ENCODE measurements at places on chromosomes 2 and 18. TPM values are rescaled to one million over a fixed set of nuclear protein-coding genes. Genes with fewer than 3 reads are reported as not detected.
A peak's percentile ranks its signal among the peaks of the same experiment; 100 is the strongest.

DNA sequence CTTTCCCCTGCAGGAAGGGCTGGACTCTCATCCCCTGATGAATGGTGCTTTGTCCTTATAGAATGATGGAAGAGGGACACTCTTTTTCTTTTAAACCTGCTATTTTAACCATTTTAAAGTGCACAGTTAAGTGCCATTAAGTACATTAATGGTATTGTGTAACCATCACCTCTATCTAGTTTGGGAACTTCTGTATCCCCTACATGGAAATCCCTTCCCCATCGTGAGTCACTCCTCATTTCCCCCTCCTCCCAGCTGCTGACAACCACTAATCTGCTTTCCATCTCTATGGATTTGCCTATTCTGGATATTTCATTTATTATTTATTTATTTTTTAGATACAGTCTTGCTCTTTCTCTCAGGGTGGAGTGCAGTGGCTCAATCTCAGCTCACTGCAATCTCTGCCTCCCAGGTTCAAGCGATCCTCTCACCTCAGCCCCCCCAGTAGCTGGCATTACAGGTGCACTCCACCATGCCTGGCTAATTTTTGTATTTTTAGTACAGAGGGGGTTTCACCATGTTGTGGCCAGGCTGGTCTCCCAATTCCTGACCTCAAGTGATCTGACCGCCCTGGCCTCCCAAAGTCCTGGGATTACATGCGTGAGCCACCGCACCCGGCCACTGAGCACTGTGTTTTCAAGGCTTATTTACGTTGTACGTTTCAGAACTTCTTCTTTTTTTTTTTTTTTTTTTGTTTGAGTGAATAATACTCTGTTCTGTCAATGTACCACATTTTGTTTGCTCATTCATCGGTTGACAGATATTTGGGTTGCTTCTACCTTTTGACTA lies 15.8 kb downstream of the DGKD start:
- H3K4me1 ChIP-seq, result no peaks in the 10 kb centered on the region
- H3K27ac ChIP-seq, result no peak overlapping the region
- H3K36me3 ChIP-seq, result no peaks in the 10 kb centered on the region

DNA sequence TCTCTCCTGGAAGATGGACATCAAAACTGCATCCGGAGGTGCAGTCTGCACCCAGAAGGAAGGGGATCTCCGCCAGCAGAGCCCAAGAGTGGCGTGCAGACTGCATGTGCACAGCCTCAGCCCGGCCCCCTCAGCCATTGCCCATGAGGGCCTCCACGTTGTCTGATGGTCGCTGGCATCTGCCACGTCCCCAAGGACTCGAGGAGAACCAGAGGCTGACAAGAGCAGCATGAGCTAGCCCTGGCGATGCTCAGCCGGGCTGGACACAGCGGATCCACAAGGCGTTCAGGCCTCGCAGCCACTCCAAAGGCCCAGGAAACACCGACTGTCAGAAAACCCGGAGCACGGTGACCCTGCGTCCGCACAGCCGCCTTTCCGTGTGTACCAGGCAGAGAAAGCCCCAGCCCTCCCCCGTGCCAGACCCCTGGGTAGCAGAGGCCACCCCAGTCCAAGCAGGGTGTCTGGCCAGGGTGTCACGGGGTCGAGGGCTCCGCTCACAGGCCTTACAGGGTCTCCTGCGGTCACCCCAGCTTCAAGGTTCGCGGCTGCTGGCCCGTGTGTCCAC lies 48.3 kb downstream of the SLC66A2 start:
- H3K27ac ChIP-seq, result no peak overlapping the region
- peaks cover 26% of the 10 kb centered on the region for H3K36me3 ChIP-seq
- H3K27me3 ChIP-seq, result peaks cover under 1% of the 10 kb centered on the region
- H3K4me3 ChIP-seq, result no peak overlapping the region
- DNase-seq, result no peak

- DNase-seq, result no peak
- H3K36me3 ChIP-seq, result no peaks in the 10 kb centered on the region
- H3K4me3 ChIP-seq, result no peak overlapping the region
- H3K27me3 ChIP-seq, result peaks cover 3% of the 10 kb centered on the region
- H3K27ac ChIP-seq, result no peak overlapping the region
Observed at GRCh38 chr2:108315444-108315934, 26.8 kb downstream of the SULT1C2 start.

GRCh38 chr2:26008095-26008494 lies 25.8 kb upstream of the RAB10 start:
- H3K36me3 ChIP-seq, result peaks cover 4% of the 10 kb centered on the region
- no peak overlapping the region for H3K27ac ChIP-seq
- H3K27me3 ChIP-seq, result peaks cover 1% of the 10 kb centered on the region

- DNase-seq, result peak; percentile 12
- no peaks in the 10 kb centered on the region for H3K4me1 ChIP-seq
- H3K36me3 ChIP-seq, result peaks cover 6% of the 10 kb centered on the region
- peaks cover 18% of the 10 kb centered on the region for H3K27me3 ChIP-seq
Observed at GRCh38 chr2:111634995-111635538, 248.9 kb downstream of the ANAPC1 start.

DNA sequence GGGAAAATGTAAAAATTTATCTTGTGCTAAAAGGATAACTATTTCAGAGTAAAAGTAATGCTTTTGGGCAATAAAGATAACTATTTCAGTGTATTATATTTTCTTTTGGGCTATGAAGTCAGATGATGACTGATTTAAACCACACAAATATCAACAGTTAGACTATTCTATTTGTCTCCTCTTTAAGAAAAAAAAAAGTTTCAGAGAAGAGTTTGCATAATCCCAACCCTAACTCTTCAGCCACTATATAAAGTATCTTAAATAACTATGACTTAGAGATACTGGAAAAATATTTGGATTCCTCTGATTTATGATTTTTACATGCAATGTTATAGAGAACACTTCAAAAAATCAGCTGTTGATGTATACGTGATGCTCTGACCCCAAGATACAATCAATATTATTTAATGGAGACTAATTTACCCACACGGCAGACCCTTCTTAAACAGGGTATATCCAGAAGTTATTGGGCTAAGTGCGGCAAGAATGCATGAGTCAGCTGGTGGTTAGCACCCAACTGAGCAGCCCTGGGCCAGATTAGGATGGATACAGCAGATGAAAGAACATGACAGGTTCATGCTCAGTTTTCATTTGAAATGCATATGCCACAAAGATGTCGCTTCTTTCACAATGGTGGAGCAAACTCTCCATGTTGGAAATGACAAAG lies 279.0 kb downstream of the AFF3 start:
- peaks cover 2% of the 10 kb centered on the region for H3K27me3 ChIP-seq
- no peak for DNase-seq
- H3K4me1 ChIP-seq, result peaks cover 85% of the 10 kb centered on the region
- H3K36me3 ChIP-seq, result peaks cover 8% of the 10 kb centered on the region

GRCh38 chr18:61893971-61894750 lies 1.4 kb upstream of the RNF152 start:
- H3K36me3 ChIP-seq, result peaks cover 18% of the 10 kb centered on the region
- H3K27ac ChIP-seq, result peak overlapping the region; percentile 82
- H3K4me1 ChIP-seq, result peaks cover 74% of the 10 kb centered on the region

DNA sequence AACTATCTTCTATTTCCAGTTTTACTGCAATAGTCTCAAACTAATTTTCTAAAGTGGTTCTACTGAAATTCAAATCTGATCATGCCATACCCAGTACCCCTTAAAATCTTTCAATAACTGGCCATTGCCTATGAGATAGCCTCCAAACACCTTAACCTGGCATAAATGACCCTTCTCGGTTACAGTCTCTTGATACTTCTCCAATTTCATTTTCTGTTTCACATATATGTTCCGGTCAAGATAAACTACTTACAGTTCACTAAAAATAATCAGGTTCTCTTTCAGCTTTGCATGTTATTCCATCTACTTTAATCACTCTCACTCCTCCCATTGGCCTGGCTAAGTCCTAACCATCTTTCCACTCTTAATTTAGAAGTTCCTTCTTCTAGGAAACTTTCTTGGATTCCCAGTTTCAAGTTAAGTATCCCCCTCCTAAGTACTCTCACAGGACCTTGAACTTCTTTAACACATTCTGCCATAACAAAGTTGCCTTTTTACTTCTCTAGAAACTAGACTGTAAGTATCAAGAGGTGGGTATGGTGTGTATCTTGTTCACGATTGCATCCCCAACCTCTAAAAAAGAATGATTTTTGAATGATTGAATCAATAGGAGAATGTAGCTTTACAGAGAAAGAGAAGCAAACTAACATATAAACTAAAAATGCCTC lies 110.2 kb upstream of the RBBP8 start:
- H3K4me3 ChIP-seq, result no peak overlapping the region
- H3K27me3 ChIP-seq, result peaks cover 2% of the 10 kb centered on the region
- H3K4me1 ChIP-seq, result peaks cover 17% of the 10 kb centered on the region
- no peaks in the 10 kb centered on the region for H3K36me3 ChIP-seq
- no peak for DNase-seq
- no peak overlapping the region for H3K27ac ChIP-seq

Gene DYSF
- 0.57 TPM for total RNA-seq
